ENCODE measurements at places on chromosomes 6 and 20.

DNA sequence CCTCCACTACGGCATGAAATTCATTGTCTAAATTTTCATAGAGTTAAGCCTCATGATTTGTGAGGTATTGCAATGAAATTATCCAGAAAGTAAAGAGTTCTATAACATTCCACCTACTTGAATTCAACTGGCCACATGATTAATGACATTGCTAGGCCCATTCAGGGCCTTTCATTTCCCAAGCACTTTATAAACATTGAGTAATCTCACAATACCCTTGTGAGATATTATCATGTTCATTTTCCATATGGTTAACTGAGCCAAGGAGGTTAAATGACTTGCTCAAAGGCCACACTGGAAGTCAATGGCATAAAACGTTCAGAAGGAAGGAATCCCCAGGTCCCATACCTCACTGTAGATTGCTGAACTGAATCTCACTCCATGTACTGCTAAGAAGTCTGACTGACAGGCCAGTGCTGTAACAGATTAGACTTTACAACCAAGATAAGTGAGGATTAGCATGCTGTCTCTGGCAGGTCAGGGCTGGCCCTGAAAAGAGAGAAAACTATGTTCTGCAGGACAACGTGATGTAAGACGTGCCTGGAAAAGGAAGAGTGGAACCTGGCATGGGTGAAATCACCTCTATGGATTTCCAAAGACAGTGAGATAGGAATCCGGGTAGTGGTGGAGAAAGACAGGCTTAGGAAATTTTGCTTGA lies 75.9 kb upstream of the SPACA1 start:
- no peak for DNase-seq

GRCh38 chr6:88115307-88115706 lies 50.8 kb downstream of the CNR1 start:
- DNase-seq: no peak

DNA sequence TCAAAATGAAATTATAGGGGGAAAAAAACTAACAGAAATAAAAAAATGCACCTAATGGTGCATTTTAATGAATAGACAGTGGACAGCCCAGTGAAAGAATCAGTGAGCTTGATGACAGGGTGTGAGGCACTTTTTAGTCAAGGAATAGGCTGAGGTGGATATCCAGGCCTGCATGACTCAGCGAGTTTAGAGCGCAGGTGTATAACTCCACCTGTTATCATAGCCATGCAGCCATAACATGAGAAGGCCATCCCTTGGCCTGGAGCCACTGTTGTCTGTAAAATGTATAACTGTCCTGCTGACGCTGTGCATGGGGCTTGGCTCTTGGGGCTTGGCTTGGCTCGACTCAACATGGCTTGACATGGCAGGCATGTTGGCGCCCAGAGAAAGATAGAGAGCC lies 331.5 kb upstream of the NOX3 start:
- DNase-seq: no peak

DNA sequence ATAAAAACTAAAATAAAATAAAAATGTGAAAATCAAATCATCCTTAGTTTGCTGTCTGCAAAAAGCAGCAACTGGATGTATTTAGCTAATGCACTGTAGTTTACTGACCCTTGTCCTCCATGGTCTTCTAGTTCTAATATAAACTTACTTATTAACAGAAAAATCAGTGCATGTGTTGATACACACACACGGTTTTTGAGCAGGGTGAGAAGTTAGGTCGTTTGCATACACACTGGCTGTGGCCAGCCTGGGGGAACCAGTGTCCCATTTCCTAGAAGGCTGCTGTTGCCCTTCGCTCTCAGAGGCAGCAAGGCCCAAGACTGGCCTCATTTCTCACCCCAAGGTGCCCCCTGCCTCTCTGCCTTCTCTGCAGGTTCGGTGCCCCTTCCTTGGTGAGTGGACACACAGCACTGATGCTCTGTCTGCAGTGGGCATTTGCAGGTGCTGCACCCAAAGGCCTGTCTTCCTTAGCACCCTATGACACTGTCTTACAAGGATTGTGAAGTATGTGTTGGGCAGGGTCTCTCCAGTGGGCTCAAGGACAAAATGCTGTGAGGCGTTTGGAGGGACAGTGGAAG lies 168.5 kb downstream of the SCP2D1 start:
- no peak for DNase-seq

DNA sequence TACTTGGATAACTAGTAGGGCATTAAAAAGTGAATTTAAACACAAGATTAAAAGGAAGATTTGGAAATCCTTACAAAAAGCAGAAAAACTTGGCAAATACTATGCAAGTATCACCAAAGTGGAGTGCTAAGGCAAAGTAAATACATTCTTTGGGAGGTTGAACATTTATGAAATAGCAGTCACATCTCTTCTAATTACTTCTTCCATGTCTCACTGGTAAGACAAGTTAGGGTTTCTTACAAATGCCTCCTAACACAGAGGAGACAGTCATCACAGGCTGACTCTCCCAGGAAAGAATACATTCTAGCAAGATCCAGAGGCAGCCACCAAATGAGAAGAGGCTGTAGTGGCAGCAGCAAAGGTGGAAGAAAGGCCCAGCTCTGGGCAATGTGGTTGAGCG lies 298.2 kb downstream of the BTBD9 start:
- DNase-seq: no peak

All from tongue (tissue), 3 donors.